HepG2 (cell line): ENCODE measurements at places on chromosomes 6 and 20. TPM values are rescaled to one million over a fixed set of nuclear protein-coding genes. Genes with fewer than 3 reads are reported as not detected.

The SPATA25 gene
- total RNA-seq = 3.3 and 7.6 TPM in 2 replicates

The STX7 gene
- total RNA-seq = 34.7 and 40.6 TPM in 2 replicates

The CGA gene
- total RNA-seq = not detected in 2 replicates

The PCSK2 gene
- not detected in 2 replicates for total RNA-seq

DNA sequence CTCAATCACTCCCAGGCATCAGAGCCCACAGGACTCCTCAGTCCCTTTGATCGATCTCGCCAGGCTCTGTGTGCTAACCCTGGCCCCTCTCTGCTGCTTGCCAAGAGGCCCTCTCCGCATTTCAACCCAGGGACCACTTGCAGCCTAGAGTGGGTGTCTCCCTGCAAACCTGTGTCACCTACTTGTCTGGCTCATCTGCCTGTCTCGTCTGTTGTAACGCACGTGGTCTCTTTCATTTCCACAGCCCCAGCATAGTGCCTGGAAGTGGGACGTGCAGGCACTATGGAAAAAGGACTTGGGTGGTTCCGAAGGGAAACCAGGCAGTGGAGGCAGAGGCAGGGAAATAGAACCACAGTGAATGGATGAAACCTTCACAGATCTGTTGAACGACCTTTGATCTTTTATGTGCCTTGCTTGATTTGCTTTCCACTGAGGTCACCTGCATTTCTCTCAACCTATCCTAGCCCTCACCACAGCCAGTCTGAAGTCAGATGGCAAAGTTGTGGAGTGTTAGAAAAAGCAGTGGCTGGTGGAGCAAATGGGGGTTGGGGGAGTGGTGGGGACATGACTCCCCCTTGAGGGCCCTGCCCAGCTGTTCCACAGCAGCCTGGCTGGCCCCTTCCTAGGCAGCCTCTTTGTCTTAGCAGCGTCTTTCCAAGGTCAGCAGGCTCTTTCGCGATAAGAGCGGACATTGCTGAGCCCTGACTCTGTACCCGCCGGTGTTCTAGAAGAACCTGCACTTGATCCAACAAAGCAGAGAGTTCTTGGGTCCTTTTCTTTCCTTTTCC is 55.8 kb upstream of the TAGAP start:
- peaks cover 8% of the 10 kb centered on the region; the same call in 1 of the 2 replicates for H3K4me1 ChIP-seq
- no peaks in the 10 kb centered on the region for H3K36me3 ChIP-seq
- DNase-seq = peak; percentile 15
- H3K27ac ChIP-seq = no peak overlapping the region

DNA sequence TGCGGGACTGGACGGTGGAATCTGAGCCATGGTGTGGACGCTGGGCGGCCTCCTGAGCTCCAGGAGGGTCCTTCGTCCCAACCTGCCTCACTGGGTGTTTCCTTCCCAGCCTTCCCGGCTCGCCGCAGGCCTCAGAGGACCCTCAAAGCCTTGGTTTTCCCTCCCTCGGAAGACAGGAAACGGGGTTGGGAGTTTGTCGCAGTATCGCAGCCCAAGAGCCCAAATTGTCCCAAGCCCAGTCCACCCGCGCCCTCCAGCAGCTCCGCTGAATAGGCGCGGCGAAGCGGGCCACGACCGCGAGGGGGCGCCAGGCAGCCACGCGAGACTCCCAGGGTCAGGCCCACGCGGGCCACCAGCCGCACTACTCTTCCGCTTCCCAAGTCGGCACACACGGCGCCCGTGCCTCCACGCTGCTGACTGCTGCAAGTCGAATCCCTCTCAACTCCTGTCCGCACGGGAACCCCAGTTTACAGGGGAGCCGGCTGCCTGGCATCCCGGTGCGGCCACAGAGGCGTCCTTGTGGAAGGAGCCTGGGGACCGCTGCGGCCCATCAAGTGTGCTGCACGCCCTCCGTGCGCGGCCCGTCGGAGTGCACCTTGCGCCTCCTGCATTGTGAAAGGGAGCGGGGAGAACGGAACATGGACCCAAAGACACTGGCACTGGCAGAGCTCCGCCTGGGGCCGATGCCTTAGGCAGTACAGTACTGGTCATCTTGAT is 40.4 kb upstream of the HMGA1 start:
- peaks cover 13% of the 10 kb centered on the region; the same call in 1 of the 2 replicates for H3K4me1 ChIP-seq
- peak overlapping the region; percentile 74 for H3K4me3 ChIP-seq
- H3K27me3 ChIP-seq = peaks cover 8% of the 10 kb centered on the region; the same call in 1 of the 2 replicates

DNA sequence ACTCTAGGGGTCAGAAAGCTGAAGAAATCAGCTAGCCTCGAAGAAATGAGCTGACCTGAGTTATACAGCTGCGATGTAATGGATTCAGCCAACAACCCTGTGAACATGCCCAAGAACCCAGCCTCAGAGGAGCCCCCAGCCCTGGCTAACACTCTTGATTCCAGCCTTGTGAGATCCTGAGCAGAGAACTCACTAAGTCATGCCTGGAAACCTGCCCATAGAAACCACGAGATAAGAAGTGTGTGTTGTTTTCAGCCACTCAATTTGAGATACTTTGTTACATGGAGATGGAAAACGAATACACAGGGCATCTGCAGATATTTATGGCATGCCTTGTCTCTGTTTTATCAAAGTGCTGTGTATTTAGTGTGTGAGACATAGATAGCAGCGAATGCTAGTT is 265.2 kb downstream of the QKI start:
- no peaks in the 10 kb centered on the region for H3K4me1 ChIP-seq
- no peak overlapping the region for H3K4me3 ChIP-seq
- H3K36me3 ChIP-seq = no peaks in the 10 kb centered on the region
- H3K27me3 ChIP-seq = no peaks in the 10 kb centered on the region
- no peak for DNase-seq
- no peak overlapping the region for H3K27ac ChIP-seq

GRCh38 chr20:56606174-56606945 is 22.7 kb upstream of the TFAP2C start:
- 0 out of 3 replicates have a peak, but pooled peaks cover 3% of the 10 kb centered on the region for H3K27me3 ChIP-seq
- H3K4me3 ChIP-seq = no peak overlapping the region
- H3K4me1 ChIP-seq = 0 out of 2 replicates have a peak, but pooled peaks cover 6% of the 10 kb centered on the region
- H3K36me3 ChIP-seq = no peaks in the 10 kb centered on the region
- H3K27ac ChIP-seq = no peak overlapping the region

DNA sequence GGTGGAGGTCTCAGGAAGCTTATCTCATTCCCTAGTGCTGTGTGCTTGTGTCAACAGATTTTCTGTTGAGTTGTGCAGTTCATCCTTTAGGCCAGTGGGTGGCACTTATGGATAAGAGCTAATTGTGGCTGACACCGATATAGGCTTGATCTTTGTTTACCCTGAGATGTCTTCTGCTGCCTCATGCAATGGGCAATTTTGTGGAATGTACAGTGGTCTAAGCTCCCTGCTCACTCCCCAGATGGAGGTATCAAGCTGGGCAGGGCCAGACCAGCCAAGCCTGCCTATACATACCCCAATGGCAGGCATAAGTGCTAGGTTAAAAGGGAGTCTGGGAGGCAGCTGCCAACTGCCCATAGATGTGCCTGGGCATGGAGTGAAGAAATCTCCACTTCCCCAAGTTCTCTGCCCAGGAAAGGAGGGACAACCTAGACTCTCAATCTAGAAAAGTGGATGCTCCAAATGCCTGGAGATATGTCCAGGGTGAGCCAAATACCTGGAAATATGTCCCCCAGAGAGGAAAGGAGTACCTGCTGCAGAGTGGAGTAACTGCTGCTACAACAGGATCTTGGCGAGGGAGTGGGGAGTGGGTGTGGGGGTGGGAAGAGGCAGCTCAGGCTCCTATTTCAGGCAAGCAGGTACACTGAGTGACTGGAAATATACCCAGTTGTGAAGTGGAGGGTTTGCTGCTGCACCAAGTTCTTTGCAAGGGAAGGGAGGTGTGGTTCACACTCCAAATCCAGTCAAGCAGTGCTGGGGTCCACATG is 53.2 kb upstream of the ARG1 start:
- H3K27ac ChIP-seq = no peak overlapping the region
- peak; percentile 76 for DNase-seq
- no peak overlapping the region for H3K4me3 ChIP-seq
- no peaks in the 10 kb centered on the region for H3K36me3 ChIP-seq

GRCh38 chr20:11182720-11183119 is 508.9 kb upstream of the JAG1 start:
- H3K27me3 ChIP-seq = no peaks in the 10 kb centered on the region
- no peak for DNase-seq
- H3K4me3 ChIP-seq = no peak overlapping the region

DNA sequence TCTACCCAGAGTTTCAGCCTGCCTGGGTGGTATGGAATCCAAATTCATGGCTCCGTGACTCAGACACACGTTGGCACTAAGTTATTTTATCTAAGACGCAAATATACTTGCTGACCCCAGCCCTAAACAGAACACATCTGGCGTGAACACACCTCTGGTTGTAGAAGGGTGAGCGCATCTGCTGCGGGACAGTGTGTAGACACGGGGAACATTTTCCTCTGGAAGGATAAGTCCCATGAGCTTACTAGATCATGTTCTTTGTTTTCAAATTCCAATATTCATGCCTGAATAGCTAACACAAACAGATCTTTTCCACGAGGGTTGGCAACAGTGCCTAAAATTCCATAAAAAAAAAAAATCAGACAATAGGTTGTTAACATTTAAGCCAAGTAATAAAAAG is 87.8 kb downstream of the TMEM170B start:
- no peak overlapping the region for H3K27ac ChIP-seq
- H3K4me1 ChIP-seq = no peaks in the 10 kb centered on the region
- H3K27me3 ChIP-seq = peaks cover 18% of the 10 kb centered on the region; the same call in 2 of the 3 replicates
- H3K36me3 ChIP-seq = no peaks in the 10 kb centered on the region
- H3K4me3 ChIP-seq = no peak overlapping the region

- no peaks in the 10 kb centered on the region for H3K27me3 ChIP-seq
- no peak overlapping the region for H3K4me3 ChIP-seq
- no peaks in the 10 kb centered on the region for H3K36me3 ChIP-seq
- no peaks in the 10 kb centered on the region for H3K4me1 ChIP-seq
- no peak for DNase-seq
- no peak overlapping the region for H3K27ac ChIP-seq
These were observed 320.2 kb upstream of the POU3F2 start for GRCh38 chr6:98514073-98514720.
